Left kidney (tissue), 8 donors: ENCODE measurements at places on chromosomes 4 and X. TPM values are rescaled to one million over a fixed set of nuclear protein-coding genes. Genes with fewer than 3 reads are reported as not detected.

Gene GLUD2
- 5.6 TPM for polyA plus RNA-seq

Gene SLIT2
- polyA plus RNA-seq, result 56.6 TPM

Gene MAGEE1
- polyA plus RNA-seq, result 5.9 TPM

Gene SPANXC
- polyA plus RNA-seq, result not detected

Gene GPR173
- polyA plus RNA-seq, result 26.3 TPM

Gene SYP
- polyA plus RNA-seq, result 2.6 TPM

Gene NUDT9
- polyA plus RNA-seq, result 73.0 TPM

Gene NXF2B
- 1.8 TPM for polyA plus RNA-seq

Gene FREM3
- polyA plus RNA-seq, result 0.13 TPM

Gene LETM1
- 28.8 TPM for polyA plus RNA-seq

Gene NXF2
- polyA plus RNA-seq, result 0.71 TPM

Gene FAAH2
- 15.2 TPM for polyA plus RNA-seq

Gene STS
- polyA plus RNA-seq, result 6.5 TPM

Gene PHKA1
- 6.7 TPM for polyA plus RNA-seq

Gene APEX2
- polyA plus RNA-seq, result 14.3 TPM

Gene SPACA5
- polyA plus RNA-seq, result 0.58 TPM

Gene CXXC4
- polyA plus RNA-seq, result 13.5 TPM

Gene TRIM61
- 5.1 TPM for polyA plus RNA-seq

Gene ZXDA
- polyA plus RNA-seq, result 5.5 TPM

Gene SUPT20HL1
- polyA plus RNA-seq, result not detected

Gene FGF13
- polyA plus RNA-seq, result 29.3 TPM

Gene UGT2B11
- polyA plus RNA-seq, result 0.71 TPM

Gene TASL
- 0.47 TPM for polyA plus RNA-seq

Gene GAB3
- polyA plus RNA-seq, result 2.5 TPM

Gene NWD2
- polyA plus RNA-seq, result 0.23 TPM

Gene GC
- polyA plus RNA-seq, result 0.18 TPM

Gene MAGEA10
- polyA plus RNA-seq, result not detected

Gene COMMD8
- polyA plus RNA-seq, result 38.7 TPM

Gene BEX5
- polyA plus RNA-seq, result 12.9 TPM

Gene CXCL5
- polyA plus RNA-seq, result 0.12 TPM

Gene CXCL10
- 0.93 TPM for polyA plus RNA-seq

Gene SHROOM4
- 22.0 TPM for polyA plus RNA-seq

Gene DDX53
- polyA plus RNA-seq, result not detected

Gene CLDN34
- polyA plus RNA-seq, result 0.18 TPM

Gene RHOXF2
- polyA plus RNA-seq, result 0.12 TPM

Gene PAGE2B
- 0.32 TPM for polyA plus RNA-seq

Gene CYSLTR1
- 2.1 TPM for polyA plus RNA-seq

Gene KDR
- 56.8 TPM for polyA plus RNA-seq

Gene DIPK2B
- polyA plus RNA-seq, result 9.9 TPM

Gene NBDY
- 99.7 TPM for polyA plus RNA-seq

Gene EDA
- polyA plus RNA-seq, result 7.0 TPM

Gene OTUD6A
- polyA plus RNA-seq, result not detected

Gene PPP1R2C
- not detected for polyA plus RNA-seq

Gene CT55
- 0.10 TPM for polyA plus RNA-seq

Gene MAP7D2
- polyA plus RNA-seq, result 5.1 TPM

Gene CYLC1
- not detected for polyA plus RNA-seq

Gene NPNT
- polyA plus RNA-seq, result 199 TPM
